Stimulated activated CD4-positive, alpha-beta T cell treated with anti-CD3 and anti-CD28 coated beads, Interleukin-15, amount 100 ng/mL, for 1 hour (primary cell): ENCODE measurements at places on chromosomes 7 and 10.

DNA sequence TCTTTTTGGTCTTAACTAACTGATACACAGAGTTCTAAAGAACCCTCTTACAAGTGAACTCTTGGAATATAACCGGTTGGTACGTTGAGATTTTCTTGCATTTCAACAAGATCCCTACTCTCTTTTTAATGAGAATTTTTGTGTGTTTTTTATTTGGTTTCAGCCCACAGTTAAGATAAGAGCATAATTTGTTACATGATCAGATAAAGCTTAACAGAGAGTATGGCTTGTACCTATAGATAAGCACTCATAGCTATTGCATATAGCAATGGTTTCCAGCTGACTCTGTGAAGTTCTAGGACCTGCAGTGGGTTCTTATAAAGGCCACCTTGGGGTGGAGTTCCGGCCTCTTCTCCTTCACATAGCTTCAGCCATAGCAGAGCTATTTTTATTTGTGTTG, 143.3 kb downstream of the SNX10 start:
- no peak for DNase-seq

- no peak for DNase-seq
These were observed 138.9 kb upstream of the KLF14 start for GRCh38 chr7:130872756-130873448.

DNA sequence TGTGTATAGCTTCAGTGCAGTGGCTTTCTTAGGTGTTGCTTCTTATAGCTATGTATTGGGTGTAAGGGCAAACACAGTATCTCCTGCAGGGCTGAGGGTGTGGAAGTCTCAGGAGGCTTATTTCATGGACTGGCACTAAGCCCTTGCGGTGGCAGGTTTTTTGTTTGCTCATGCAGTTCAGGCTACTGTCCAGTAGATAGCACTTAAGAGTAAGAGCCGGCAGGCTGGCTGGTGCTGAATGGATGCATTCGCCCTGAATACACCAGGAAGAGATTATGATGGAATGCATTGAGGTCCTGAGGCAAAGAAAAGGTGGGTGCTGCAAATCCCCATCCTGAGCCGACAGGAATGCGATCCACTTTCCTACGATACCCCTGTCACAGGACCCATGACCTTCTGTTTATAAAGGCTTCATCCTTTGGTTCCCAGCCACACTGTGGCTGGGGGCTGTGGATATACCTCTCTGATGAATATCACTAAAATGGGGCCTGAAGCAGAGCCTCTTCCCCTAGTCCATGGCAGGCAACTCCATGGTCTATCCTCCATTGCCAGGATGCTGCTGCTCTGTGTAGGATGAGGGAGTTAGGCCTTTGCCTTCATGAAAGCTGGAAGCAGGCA, 44.9 kb downstream of the ANXA8 start:
- DNase-seq, result no peak

GRCh38 chr10:8048281-8049008, 6.0 kb upstream of the GATA3 start:
- DNase-seq, result no peak

GRCh38 chr7:151143261-151144015, 24.1 kb downstream of the GBX1 start:
- DNase-seq, result no peak

GRCh38 chr10:31574577-31574976, 255.6 kb downstream of the ZEB1 start:
- DNase-seq, result no peak

GRCh38 chr7:157886266-157886665, 549.5 kb downstream of the DNAJB6 start:
- no peak for DNase-seq

DNA sequence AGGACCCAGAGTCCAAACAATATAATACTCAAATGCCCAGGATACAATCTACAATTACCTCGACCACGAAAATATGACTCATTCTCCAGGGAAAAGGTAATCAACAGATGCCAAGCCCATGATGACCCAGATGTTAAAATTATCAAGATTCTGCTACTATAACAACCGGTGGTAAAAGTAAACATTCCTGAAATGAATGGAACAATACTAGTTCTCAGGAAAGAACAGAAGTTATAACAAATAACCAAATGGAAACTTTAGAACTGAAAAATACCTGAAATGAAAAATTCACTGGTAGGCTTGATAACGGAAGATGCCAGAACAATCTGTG, 34.1 kb upstream of the GUSB start:
- DNase-seq, result no peak

- no peak for DNase-seq
These were observed 119.6 kb upstream of the AFAP1L2 start for GRCh38 chr10:114523876-114524275.

DNA sequence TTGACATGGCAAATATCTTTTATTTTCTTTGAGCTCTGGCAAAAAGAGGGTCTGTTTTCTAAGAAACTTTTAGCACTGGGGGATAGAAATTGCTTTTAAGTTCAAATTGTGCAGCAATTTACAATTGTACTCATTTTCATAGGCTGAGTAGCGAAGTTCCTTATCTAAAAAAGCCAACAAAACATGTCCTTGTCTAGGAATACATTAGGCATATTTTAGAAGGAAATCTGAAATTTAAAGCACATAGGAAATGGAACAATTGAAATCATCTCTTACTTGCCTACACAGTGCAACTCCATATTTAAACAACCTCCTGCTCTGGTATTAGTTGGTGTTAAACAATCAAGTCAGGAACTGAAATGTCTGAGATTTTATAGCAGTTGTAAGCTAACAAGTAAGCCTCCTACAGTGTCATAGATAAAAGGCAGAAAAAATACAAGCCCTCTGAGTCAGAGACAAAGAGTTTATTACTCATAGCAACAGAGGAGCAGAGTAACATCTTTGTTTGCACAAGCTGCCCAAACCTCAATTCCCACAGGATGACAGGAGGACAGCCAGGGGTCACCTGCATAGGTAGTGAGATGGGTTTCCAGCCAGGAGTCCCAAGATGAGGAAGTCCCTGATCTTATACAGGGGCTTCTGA, 280.2 kb upstream of the HGF start:
- no peak for DNase-seq

DNA sequence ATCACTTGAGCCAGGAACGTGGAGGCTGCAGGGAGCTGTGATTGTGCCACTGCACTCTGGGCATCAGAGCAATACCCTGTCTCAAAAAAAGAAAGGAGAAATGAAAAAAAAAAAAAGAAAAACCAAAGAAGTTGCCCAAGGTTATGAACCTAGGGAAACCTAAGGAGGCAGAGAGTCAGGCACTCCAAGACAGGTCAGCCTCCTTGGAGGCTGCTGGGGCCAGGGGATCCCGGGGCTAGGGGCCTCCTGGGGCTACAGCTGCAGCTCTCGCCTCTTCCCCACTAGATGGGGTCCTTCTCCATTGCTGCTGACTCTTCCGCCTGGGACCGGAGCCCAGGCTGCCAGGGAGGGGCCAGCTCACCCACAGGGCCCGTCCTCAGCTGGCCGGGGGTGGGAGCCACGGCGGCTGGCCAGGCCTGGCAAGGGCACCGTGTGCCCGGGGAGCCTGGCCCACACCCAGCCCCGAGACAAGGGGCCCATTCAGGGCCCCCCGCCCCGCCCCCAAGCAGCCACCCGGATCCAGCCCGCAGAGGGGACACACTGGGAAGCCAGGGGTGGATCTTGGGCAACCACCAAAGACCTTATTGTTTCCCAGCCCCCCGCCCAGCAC, 1.7 kb upstream of the SPACDR start:
- no peak for DNase-seq

- DNase-seq, result no peak
These were observed 403.0 kb downstream of the THSD7A start for GRCh38 chr7:11428877-11429581.

- DNase-seq, result no peak
These were observed 253.1 kb downstream of the FZD1 start for GRCh38 chr7:91517201-91517785.

- DNase-seq, result no peak
These were observed 660.0 kb downstream of the SORCS1 start for GRCh38 chr10:106504536-106504935.

GRCh38 chr7:27351137-27351536, 108.5 kb downstream of the EVX1 start:
- no peak for DNase-seq

DNA sequence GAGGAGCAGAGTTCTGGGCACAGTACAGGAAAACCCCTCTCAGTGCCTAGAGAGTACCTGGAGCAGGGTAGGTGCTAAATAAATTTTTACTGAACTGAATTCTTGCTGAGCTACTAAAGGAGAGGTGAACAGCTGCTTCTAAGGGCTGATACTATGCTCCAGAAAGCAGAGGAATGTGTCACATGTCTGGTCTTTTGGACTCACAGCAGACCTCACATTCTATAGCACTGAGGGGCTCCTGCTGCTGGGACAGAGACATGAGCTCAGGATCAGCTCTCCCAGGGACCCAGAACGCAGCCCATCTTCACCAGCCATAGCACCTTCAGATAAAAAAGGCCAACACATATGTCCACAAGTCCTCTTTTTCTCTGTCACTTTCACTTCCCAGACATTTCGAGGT, 133.0 kb upstream of the KLF14 start:
- no peak for DNase-seq

DNA sequence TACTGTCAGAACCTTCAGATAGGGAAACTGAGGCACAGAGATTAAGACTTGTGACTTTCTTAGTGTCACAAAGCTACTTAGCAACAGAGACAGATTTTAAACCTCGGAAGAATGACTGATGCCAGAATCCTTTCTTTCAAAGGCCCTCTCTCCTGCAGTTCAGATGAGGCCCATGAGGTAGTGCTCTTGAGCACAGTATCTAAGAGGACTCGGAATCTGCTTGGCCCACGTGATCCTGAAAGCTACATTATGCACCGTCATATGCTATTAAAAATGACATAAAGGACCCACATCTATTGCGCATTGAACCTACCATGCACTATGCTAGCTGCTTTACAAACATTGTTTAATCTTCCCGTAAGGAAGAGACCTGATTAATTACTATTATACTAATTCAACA, 355.9 kb downstream of the SFMBT2 start:
- DNase-seq, result no peak

- DNase-seq, result no peak
These were observed 695 bp downstream of the HSPA12A start for GRCh38 chr10:116741391-116742351.

DNA sequence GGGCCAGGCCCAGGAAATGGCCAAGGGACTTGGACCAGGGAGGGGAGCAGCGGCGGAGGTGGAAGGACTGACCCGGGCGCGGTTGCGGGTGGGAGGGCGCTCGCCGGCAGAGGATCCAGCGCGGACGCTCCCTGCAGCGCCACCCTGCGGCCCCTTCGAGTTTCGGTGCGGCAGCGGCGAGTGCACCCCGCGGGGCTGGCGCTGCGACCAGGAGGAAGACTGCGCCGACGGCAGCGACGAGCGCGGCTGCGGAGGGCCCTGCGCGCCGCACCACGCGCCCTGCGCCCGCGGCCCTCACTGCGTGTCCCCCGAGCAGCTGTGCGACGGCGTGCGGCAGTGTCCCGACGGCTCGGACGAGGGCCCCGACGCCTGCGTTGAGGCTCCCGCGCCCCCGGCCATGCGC, 16.8 kb upstream of the ZNF467 start:
- no peak for DNase-seq

DNA sequence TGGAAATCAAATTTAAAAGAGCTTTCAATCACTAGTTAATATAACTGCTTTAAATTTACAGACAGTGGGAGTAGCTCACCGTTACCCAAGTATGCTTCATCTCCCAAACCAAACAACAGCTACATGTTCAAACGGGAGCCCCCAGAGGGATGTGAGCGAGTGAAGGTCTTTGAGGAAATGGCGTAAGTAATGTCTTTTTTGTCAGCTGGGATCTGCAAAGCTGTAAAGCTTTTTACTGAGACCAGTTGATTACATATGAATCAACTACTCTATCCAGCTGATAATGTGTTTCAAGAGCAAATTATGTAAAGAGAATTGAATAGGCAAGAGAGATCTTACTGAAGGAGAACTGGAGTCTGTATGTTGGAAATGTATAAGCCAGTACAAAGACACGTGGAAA, 116.2 kb downstream of the GLCCI1 start:
- no peak for DNase-seq

- DNase-seq, result no peak
These were observed 64.6 kb downstream of the KLF6 start for GRCh38 chr10:3720228-3721019.

- DNase-seq, result no peak
These were observed 137.6 kb downstream of the NRP1 start for GRCh38 chr10:33196710-33197491.

GRCh38 chr7:11313801-11314200, 340.1 kb downstream of the PHF14 start:
- DNase-seq, result no peak

- DNase-seq, result no peak
These were observed 14.3 kb downstream of the GALNT17 start for GRCh38 chr7:71145906-71146901.

DNA sequence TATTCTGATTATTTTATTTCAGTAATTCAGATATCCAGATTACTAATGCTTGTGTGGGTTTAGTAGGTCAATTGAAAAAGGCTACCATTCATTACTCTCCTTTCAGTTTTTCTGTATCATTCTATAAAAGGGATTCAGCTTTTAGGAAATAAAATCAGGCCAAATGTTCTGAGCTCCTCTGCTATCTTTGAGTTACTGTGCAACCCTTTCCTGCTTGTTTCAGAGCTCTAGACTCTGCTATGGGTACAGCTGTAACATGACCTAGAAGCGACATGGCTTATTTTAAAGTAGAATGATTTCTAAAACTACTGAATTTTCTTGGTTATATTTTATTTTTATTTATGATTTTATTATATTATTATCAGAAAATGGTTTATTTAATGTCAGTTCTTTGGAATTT, 142.8 kb downstream of the LYZL1 start:
- no peak for DNase-seq

DNA sequence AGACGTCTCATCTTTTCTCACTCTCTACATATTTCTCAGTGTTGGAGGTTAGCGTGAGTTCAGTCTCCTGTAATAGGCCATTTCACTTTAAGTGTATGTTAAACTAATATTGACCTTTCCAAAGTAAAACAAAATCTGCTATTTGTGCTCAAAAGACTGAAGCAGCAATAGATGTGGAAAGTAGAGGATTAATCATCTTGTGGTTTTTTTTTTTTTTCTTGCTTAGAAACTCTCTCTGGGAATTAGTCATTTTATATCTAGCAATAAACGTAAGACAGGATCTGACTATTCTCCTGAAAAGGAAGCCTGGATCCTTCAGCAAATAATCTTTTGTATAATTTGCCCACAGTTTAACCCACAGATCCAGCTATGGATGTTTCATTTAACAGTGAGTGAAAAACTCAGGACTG, 81.7 kb downstream of the NRP1 start:
- DNase-seq, result no peak

- no peak for DNase-seq
These were observed 395.1 kb upstream of the GALNT17 start for GRCh38 chr7:70736715-70737460.

GRCh38 chr7:821688-822087, 10.6 kb upstream of the SUN1 start:
- DNase-seq, result no peak
